ENCODE measurements at places on chromosomes 12 and 14. TPM values are rescaled to one million over a fixed set of nuclear protein-coding genes. Genes with fewer than 3 reads are reported as not detected.

The FAM216A gene
- total RNA-seq: 5.1 TPM

The ABCD2 gene
- not detected for total RNA-seq

The CNTN1 gene
- total RNA-seq: 27.6 TPM

The AJUBA gene
- 144 TPM for total RNA-seq

The TAS2R10 gene
- 0.31 TPM for total RNA-seq

The NFE2 gene
- not detected for total RNA-seq

The GLRX5 gene
- total RNA-seq: 47.9 TPM

The A2M gene
- not detected for total RNA-seq

The OVCH1 gene
- not detected for total RNA-seq
